ENCODE measurements at places on chromosomes 12 and 14.

- no peak for DNase-seq
Measured at GRCh38 chr12:121801595-121802484, 2.0 kb upstream of the SETD1B start.

GRCh38 chr14:96249029-96249428 is 7.0 kb upstream of the BDKRB1 start:
- DNase-seq: peak; percentile 49

DNA sequence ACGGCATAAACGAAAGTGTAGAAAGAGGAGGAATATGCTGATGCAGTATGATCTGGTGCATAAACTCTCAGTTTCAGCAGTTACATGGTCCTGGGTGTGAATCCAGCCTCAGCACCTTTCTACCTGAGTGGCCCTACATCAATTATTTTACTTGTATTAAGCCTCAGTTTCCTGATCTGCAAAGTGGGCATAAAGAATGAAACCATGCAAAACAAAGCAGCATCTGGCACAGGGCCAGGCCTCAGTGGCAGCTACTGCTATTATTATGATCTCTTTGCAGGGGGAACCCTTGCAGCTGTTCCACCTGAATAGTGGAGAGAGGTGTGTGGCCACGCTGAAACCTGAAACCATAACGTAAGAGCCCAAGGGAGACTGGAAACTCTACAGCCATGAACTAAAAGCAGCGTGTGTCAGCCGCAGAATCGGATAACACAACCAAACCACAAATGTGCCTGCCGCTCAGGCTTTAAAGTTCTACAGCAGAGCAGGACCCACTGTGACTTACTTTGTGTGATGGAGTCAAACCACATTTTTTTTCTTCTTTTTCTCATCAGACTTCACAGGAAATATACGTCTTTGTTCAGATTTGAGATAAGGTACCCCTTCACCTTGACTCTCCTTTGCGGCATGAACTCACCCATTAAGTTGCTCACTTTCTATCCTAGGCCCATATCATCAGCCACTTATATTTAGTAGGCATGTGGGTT is 29.2 kb upstream of the FOS start:
- no peak for DNase-seq

DNA sequence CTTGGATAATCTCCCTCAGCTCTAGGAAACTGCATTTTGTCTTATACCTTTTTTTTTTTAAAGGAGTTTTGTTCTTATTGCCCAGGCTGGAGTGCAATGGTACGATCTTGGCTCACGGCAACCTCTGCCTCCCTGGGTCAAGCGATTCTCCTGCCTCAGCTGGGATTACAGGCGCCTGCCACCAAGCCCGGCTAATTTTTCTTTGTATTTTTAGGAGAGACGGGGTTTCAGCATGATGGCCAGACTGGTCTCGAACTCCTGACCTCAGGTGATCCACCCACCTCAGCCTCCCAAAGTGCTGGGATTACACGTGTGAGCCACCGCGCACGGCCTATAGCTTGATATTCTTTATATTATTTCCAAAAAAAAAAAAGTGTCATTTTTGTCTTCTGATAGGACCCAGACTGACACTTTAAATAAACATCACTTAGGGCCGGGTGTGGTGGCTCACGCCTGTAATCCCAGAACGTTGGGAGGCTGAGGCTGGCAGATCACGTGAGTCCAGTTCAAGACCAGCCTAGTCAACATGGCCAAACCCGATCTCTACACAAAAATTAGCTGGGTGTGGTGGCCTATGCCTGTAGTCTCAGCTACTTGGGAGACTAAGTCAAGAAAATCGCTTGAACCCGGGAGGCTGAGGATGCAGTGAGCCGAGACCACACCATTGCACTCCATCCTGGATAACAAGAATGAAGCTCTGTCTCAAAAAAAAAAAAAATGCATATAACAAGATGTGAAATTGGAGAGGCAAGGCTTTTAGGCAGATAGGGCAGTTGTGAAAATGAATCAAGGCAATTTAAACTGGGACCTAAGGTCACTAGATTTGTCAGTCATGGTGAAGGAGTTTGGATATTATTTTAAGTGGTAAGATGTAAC is 18.4 kb downstream of the SLC2A3 start:
- DNase-seq: no peak

GRCh38 chr12:112169966-112170365 is 44.6 kb downstream of the TRAFD1 start:
- DNase-seq: no peak

GRCh38 chr14:51653079-51653774 is 1.5 kb downstream of the FRMD6 start:
- peak; percentile 39 for DNase-seq
